ENCODE measurements at places on chromosomes 3 and 15.

- no peak for DNase-seq
Observed at GRCh38 chr3:130527426-130527825, 10.4 kb downstream of the COL6A6 start.

GRCh38 chr3:197482001-197482400 is 73.8 kb downstream of the BDH1 start:
- DNase-seq, result no peak

- no peak for DNase-seq
Observed at GRCh38 chr3:192902549-192902948, 15.1 kb downstream of the MB21D2 start.

GRCh38 chr3:195032106-195032759 is 238.7 kb downstream of the XXYLT1 start:
- DNase-seq, result no peak

- peak; percentile 84 for DNase-seq
Observed at GRCh38 chr3:137105277-137105977, 147.6 kb downstream of the IL20RB start.

DNA sequence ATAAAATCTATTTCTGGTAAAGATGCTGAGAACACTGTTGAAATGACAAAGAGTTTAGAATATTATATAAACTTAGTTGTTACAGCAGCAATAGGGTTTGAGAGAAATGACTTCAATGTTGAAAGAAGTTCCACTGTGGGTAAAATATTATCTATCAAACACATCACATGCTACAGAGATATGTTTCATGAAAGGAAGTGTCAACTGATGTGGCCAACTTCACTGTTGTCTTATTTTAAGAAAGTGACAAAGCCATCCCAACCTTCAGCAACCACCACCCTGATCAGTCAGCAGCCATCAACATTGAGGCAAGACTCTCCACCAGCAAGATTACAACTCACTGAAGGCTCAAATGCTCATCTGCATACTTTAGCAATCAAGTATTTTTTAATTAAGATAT is 20.2 kb downstream of the TMEM39A start:
- no peak for DNase-seq

- no peak for DNase-seq
Observed at GRCh38 chr3:177468331-177468730, 271.0 kb upstream of the TBL1XR1 start.

DNA sequence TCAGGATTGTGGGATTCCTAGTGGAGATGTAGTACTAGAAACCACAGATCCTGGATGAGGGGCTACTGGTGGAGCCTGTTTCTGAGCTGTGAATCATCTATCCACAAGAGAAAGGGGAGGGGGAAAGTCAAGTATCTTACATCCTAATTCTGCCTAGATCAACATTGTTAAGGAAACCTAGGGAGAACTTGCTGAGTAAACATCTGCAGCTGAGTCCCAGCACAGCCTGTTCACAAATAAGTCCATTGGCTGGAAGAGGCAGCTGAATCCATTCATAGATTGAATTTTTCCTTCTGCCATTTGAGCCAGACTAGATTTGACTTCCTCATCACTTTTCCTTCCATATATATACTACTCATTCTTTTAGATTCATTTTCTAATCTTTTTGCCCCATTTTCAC is 460.5 kb downstream of the TUSC7 start:
- no peak for DNase-seq

- no peak for DNase-seq
Observed at GRCh38 chr3:15936312-15936711, 138.5 kb upstream of the ANKRD28 start.

- no peak for DNase-seq
Observed at GRCh38 chr3:66014651-66015050, 24.1 kb downstream of the MAGI1 start.

DNA sequence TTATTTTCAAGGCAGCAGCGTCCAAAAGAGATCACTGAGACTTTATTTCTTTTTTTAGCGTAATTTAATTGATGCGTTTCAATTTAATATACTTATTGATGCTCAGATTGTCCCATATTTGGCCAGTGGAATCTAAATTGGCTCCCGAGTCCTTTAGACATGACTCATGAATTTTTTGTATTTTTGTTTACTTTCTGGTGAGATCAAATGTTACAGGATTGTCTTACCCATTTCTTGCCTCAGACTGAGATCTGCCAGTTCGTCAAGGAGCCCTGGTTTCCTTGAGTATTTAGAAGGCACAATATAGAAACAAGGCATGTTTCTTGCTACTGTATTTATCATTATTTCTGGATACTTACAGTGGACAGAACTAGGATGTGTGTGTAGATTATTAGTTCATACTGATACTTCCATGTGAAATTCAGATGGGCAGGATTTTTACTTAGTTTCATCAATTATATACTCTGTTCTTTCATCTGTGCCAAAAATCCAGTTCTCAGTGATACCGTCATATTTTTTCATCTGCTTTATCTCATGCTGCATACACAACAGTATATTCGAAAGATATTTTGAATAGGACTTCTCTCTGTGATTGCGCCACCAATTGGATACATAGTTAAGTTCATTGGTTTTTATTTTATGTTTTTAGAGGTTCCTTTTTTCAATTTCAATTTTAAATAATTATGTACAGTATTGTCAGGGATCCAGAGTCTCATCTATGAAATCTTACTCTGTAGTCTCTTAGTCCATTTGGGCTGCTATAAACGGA is 436.9 kb upstream of the C2CD4B start:
- DNase-seq, result no peak

DNA sequence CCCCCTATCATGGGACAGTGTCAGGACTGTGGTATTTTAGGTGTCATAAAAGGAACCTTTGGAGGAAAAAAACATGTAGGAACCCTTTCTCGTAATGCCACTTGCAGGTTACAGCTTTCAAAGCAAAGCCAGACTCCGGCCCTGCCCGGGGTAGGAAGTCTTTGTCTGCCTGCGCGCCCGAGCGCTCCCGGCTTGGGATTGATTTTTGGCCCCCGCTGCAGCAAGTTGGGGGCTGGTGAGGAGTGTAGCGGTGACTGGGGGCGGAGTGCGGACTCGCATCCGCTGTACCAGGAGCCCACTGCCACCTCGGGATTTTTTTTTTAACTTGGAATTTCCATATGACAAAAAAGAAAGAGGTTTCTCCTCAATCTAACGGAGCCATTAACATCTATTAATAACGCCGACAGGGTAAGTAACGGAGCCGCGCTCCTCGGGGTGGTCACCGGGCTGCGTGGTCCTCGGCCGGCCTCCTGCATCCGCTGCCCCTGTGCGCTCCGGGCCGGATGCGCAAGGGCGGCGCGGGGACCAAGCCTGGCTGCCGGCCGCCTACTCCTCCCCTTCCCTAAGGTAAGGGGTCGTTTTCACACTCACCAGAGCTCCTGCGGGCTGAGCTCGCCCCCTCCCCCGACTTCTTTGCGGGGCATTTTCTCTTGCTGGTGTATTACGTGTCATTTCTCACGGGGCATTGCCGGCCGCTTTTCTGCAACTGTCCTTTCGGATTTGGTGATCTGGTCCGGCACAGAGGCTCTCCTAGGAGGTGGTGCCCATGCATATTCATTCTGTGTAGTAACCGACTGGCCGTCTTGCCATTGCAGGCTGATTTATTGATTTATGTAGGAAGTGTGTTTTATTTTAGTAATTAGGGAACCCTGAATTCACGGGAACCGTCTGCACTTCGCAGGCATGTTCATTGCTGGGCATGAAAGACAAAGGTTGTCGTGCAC is 219.8 kb upstream of the TOPAZ1 start:
- DNase-seq, result no peak

- no peak for DNase-seq
Observed at GRCh38 chr15:91873138-91873536, 19.6 kb downstream of the SLCO3A1 start.

DNA sequence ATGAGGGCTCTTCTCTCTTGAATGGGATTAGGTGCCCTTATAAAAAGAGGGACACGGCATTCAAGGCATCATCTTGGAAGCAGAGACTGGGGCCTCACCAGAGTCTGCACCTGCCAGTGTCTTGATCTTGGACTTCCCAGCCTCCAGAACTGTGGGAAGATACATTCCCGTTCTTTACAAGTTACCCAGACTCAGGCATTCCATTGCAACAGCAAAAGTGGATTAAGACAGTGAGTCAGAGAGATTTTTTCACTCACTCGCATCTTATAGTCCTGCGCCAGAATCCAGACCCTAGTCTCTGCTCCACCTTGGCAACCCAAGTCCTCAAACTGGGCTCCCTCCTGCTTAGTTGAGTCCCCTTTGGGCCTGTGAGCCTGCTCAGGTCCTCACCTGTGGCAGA is 2.7 kb downstream of the LCTL start:
- no peak for DNase-seq

DNA sequence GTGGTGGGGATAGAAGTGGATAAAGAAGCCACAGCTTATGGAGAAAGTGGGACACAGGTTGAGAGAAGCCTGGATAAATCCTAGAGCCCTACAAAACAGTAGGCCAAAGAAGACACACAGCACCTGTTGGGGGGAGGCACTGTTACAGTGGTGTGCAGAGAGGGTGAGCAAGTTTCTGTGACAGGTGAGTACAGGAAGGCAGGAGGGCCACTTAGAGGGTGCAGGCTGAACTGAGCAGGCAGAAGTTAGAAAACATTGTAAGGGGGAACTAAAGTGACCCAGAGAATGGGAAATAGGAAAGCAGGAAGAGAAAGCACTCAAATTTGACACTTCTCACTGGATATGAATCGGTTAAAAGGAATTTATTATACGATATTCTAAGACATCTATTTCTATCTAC is 146.1 kb upstream of the TMCO5A start:
- no peak for DNase-seq

DNA sequence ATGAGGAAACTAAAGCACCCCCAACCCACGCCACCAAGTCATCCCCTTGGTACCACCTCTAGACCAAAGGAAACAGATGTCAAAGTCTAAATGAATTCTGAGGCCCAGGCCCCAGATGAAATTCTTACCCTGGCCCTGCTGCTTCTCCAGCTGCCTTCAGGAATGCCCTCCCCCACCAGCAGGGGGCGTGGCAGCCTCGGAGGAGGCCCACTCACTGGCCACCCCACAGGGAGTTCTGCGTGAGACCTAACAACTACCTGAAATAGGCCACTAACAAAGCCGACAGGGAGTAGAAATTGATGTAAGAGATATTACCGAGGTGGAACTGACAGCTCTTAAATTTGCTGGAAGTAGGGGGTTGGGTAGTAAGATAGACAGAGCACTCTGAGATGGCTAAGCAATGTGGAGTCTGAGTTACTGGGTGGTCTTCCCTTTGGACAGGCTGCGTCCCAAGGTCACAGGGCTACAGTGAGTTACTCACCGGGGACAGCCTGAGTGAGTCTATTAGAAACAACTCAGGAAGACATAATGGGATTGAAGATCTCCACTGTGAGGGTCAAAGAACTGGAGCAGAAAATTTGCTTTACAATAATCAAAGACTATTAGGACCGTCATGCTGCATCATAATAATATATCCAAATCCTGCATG is 240.7 kb downstream of the SHOX2 start:
- DNase-seq, result no peak

- no peak for DNase-seq
Observed at GRCh38 chr3:63331520-63331919, 53.4 kb downstream of the SYNPR start.

GRCh38 chr15:90956274-90957030 is 1.8 kb downstream of the RCCD1 start:
- peak; percentile 73 for DNase-seq

GRCh38 chr15:32781781-32782180 is 64.0 kb downstream of the GREM1 start:
- no peak for DNase-seq

DNA sequence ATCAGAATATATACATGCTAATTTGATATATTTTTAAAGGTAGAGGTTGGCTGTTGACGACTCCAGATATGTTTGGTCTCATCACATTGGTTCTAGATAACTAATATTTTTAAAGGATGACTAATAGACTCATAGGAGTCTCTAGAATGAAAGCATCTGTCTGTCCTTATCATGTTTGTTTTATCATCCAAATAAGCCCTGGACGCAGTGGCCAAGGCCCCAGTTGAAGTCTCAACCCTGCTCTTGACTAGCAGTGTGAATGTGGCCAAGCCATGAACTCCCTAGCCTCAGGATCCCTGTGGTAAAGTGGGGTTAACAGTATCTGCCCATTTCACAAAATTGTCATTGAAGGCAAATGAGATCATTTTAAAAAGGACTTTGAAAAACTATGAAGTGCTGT is 53.6 kb downstream of the ABHD2 start:
- DNase-seq, result no peak

GRCh38 chr3:94869059-94869547 is 806.2 kb downstream of the NSUN3 start:
- DNase-seq, result no peak

DNA sequence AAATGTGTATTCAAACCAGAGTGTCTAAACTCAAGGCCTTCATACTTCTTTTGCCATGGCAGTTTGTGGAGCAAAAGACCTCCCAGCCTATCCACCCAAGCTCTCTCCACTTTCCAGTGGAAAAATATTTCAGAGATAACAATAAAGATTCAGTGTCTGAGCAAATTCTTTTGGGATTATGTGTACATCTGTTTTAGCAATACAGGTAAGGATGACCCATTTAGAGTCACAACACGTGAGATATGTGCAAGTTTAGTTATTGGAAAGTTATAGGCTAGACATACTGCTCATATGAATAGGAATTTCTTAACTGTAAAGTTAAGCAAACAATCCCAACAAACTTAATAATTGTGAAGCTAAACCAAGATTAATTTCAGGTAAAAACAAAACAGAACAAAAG is 174.5 kb upstream of the LRIG1 start:
- DNase-seq, result no peak

DNA sequence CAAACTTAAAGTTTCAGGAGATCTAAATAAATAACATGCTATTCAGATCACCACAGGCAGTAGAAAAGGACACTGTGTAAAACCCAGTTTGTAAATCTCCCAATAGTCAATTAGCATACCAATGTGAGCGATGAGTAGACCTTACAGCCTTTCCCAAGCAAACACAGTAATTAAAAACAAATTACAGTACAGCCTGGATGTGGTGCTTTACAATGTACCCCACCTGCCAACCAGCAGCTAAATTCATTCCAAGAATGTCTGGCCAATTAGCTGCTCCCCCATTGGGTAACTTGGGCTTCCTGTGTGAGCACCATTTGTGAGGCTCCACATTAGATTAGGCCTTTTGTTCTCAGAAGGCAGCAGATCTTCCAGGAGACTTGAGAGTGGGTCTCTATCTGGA is 635.0 kb downstream of the TBL1XR1 start:
- no peak for DNase-seq

DNA sequence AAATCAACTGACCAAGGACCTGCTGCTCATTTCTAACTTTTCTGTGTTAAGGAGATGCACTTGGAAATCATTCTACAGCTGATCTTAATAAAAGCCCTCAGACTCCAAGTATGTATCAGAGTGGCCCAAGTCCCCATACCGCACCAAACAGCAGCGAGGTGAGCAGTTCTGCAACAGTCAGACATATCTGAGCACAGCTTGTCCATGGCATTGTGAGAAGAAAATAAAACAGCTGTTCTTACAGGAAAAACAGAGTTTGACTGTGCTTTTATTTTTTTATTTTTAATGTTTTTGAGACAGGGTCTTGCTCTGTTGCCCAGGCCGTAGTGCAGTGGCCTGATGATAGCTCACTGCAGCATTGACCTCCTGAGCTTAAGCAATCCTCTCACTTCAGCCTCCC is 131.8 kb downstream of the ADAMTS9 start:
- no peak for DNase-seq

GRCh38 chr3:62253971-62254370 is 119.4 kb downstream of the FEZF2 start:
- DNase-seq, result no peak

GRCh38 chr15:40334941-40335795 is 5.6 kb downstream of the CCDC9B start:
- no peak for DNase-seq

Data from midbrain (tissue), 1 donor.